ENCODE measurements at places on chromosomes 12 and 14.
A peak's percentile ranks its signal among the peaks of the same experiment; 100 is the strongest.

GRCh38 chr12:76413121-76413520 lies 64.9 kb upstream of the BBS10 start:
- peak; percentile 23 for DNase-seq

- DNase-seq: no peak
Measured at GRCh38 chr12:11568762-11569478, 80.6 kb upstream of the ETV6 start.

DNA sequence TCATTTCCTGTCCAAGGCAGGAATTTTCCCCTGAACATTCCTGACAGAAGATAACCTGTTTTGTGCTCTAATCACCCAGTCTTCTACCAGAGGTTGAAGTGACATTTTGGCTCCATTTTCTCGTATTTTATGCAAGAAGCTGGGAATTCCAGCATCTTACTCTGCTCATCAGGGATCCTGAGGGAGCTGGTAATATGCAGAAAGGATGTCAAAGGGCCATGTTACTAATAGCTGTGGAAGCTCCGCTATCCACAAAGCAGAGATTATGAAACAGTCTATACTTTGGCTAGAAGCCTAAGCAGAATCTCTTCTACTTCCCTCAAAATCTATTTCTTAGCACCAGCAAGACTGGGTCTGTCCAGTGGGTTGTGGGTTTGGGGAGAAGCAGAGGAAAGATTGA lies 613.0 kb downstream of the DIO2 start:
- DNase-seq: no peak

- no peak for DNase-seq
Measured at GRCh38 chr14:71094722-71095121, 187.5 kb downstream of the PCNX1 start.

- no peak for DNase-seq
Measured at GRCh38 chr12:106114447-106115068, 24.2 kb downstream of the NUAK1 start.

- DNase-seq: no peak
Measured at GRCh38 chr12:31312431-31312830, 13.5 kb downstream of the SINHCAF start.

GRCh38 chr14:71966528-71966927 lies 34.3 kb downstream of the RGS6 start:
- no peak for DNase-seq

DNA sequence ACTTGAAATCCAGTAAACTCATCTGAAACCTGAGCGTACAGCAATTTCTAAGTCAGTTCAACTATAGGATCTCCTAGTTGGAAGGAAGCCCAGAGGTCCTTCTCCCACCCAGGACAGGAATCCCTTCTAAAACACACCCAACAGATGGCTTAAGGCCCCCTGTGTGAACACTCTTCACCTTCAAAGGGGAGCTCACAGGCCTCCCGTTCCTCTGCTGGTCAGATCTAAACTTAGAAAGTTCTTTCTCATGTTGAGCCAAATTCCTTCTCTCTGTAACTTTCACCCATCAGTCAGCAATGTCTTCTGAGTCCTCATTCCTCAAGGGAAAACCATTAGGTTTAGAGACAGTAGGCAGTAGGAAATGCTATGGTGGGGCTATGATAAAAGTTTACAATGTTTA lies 355.2 kb downstream of the PCNX1 start:
- no peak for DNase-seq

GRCh38 chr14:94903883-94904282 lies 134.0 kb upstream of the GSC start:
- no peak for DNase-seq

DNA sequence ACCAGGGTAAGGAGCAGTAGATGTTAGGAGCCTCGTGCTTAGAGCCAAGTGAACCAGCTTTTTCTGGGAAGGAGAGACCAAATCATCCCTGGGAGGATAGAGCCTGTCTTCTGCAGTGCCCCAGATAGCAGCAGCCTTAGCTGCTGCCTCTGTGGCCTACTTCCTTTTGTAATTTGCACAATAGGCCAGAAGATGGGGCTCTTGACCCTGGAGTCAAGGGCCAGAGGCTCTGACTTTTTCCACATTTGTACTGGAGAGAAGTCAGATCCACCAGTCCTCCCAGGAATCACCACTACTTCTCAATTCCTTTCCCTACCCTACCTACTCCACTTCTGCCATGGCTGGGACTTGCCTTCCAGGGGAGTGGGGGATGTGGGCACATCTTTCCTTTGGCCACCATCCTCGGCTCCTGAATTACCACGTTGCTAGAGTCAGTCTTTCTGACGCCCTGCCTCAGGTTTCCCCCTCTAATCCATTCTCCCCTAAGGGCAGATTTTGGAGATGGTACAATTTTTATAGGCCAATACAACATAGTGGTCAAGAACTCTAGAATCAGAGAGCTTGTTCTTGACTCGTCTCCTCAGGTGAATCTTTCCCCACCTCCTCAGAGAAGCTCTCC lies 3.3 kb upstream of the SLC4A8 start:
- DNase-seq: no peak

GRCh38 chr14:61923348-61923747 lies 161.1 kb downstream of the SNAPC1 start:
- DNase-seq: no peak

GRCh38 chr14:96139879-96140278 lies 64.8 kb upstream of the BDKRB2 start:
- DNase-seq: no peak

DNA sequence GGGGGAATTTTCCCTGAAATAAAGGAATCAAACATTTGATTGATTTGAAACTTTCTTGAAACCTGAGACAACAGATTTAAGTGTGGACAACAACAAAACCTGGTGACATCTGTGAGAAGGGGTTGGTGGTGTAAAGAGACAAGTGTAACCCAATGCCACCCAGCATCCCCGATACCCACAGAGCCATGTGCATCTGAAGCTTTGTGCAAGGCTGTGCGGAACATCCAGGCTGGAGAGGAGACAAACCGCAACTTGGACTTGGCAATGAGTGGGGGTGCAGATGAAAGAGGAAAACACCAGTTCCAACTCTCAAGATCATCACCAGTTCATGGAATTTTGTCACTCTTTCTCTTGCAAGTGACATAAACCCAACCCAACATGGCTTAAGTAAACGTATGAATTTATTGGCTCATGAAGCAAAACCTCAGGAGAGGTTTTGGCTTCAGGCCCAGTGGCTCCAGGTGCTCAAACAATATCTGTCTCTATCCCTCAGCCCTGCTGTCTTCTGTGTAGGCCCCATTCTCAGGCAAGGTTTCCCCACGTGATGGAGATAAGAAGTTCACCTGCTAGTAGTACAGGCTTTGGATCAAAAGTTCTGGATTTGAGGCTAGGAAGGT lies 55.2 kb upstream of the NTF3 start:
- no peak for DNase-seq

DNA sequence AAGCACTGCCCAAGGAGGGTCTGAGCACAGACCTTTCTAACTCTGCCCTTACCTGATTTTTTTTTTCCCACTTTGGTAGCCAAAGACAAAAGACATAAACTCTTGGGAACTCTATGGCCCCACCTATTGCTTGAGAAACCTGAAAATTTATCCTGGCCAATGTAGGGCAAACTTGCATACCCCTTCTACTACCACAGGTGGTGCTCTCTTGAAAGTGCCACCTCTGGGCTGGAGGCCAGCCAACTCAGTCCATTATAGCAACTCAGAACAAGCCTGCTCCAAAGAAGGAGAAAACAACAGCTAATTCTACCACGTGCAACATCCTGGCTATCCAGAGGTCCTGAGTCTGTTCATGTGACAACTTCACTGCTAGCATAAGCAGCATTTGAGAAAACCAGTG lies 55.7 kb upstream of the ABCD2 start:
- no peak for DNase-seq

GRCh38 chr12:124497658-124498057 lies 69.8 kb downstream of the NCOR2 start:
- peak; percentile 76 for DNase-seq

- DNase-seq: no peak
Measured at GRCh38 chr12:116561181-116561821, 2.1 kb downstream of the MAP1LC3B2 start.

DNA sequence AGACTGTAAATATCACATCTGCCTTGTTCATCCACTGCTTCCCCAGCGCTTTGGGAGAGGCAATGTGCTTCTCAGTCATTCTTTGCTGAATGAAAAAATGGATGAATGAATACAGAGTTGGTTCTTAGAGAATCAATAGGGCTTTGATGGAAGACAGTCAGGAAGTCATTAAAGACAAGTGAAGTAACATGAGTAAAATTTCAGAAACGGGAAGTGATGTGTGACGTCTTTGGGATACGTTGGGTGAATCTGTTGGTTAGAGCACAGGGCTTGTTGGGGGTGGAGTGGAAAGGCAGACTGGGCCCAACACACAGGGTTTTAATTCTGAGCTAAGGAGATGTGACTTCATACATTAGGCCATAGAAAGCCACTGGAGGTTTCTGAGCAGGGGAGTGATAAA lies 39.0 kb upstream of the NRXN3 start:
- no peak for DNase-seq

DNA sequence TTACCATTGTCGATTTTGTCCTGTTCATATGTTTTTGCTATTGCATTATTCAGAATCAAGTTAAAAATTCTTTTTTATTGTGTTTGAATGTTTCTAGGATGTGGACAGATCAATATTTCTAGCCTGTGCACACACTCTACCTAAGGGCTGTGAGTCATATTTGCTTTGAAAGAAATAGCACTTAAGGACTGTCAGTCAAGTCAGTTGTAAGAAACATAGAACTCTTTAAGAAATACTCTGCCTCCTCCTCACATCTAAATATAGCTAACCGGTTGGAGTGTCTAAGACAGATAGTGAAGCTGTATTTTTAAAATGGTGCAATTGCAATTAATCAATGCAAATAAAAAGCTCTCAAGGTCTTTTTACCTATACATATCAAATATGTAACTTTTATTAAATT lies 17.9 kb upstream of the MGST1 start:
- DNase-seq: peak; percentile 30

DNA sequence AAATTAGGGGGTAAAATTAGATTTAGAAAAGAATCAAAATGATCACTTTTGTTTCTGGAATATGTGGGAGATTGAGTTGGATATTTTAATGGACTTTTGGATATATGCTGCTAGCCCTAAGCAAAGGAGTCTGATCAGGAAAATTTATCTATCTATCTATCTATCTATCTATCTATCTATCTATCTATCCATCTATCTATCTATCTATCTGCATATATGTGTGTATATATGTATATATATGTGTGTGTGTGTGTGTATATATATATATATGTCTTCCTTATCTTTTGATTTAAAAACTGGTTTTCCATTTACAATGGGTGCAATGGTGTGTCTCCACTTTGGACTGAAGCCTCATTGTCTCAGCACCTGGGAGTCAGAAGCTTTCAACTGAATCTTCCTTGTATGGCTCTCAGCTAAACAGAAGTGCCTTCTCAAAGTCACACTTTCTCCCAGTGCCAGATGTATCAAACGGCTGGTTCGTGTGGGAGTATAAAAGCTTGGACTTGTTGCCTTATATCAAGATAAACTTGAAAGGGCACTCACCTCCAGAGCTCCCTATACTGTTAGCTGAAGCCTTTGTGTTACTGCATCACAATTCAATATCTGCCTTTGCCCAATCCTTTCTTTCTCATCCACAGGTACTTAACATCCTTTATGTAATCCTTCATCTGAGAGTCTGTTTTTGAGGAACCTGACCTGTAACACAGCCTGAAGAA lies 31.6 kb upstream of the CD69 start:
- DNase-seq: no peak

GRCh38 chr12:80627782-80628181 lies 79.7 kb upstream of the MYF6 start:
- DNase-seq: peak; percentile 41

DNA sequence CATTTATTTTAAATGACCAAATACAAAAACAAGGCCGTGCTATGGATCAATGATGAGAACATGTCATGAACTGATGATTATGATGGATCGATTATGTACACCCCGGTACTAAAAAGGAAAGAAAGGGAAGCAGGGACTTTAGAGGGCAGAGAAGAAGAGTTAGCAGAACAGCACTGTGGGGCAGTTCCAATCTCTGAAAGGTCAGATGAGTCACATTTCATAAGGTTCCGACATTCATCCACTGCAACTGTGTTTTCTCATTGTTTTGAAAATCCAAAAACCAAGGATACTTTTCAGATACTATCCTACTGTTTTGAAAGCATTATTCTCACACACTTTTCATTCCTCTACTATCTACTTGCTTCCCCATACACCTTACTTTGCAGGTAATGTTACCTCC lies 169.3 kb downstream of the STXBP6 start:
- DNase-seq: no peak

DNA sequence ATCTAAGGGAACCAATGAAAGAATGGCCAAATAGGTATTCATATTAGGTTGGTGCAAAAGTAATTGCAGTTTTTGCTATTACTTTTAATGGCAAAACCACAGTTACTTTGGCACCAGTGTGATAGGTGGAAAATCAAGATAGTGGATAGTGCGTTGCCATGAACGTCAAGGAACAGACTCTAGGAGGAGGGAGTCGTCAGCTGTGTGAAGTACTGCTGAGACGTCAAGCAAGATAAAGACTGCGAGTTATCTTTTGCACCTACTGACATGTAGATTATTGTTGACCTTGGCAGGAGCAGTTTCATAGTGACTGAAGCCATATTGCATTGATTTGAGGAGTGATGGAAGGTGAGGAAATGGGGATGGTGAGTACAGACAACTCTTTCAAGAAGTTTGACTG lies 8.3 kb downstream of the YLPM1 start:
- DNase-seq: no peak

DNA sequence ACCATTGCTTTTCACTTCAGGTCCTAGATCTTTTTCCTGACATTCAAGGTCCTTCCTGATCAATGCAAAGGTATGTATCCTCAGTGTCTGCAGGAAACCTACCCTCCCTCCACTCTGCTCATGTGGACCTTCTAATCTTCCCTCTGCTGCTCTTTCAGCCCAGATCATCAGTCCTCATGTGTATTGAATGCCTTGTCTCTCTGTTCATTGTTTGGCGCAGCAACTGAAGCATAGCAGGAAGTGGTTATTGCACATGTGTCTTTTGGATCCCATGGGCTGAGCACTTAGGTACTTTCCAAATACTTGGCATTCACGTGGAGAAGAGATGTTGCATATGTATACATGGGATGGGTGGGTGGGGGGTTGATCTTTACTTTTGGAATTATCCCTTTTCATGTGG lies 4.3 kb upstream of the NIN start:
- no peak for DNase-seq

- peak; percentile 42 for DNase-seq
Measured at GRCh38 chr12:58540480-58541299, 379.6 kb downstream of the LRIG3 start.

- DNase-seq: no peak
Measured at GRCh38 chr14:60304509-60304908, 55.5 kb downstream of the PPM1A start.

- no peak for DNase-seq
Measured at GRCh38 chr12:21276826-21277225, 57.9 kb downstream of the SLCO1A2 start.

DNA sequence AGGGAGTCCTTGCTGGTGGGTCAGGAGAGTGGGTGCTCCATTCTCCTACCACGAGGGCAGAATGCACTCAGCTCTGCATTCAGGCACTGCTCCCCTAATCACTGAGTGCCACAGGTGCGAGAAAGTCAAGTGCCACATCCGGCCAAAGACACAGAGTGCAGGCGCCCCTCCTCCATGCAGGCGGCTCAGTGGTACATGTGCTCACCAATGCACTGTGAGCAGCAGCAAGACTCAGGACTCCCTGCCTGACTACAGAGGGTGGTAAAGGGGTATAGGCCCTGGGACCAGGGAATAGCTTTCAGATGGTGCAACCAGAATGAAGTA lies 32.9 kb downstream of the ZFYVE21 start:
- DNase-seq: no peak
